ENCODE measurements at places on chromosomes 12 and 14.

DNA sequence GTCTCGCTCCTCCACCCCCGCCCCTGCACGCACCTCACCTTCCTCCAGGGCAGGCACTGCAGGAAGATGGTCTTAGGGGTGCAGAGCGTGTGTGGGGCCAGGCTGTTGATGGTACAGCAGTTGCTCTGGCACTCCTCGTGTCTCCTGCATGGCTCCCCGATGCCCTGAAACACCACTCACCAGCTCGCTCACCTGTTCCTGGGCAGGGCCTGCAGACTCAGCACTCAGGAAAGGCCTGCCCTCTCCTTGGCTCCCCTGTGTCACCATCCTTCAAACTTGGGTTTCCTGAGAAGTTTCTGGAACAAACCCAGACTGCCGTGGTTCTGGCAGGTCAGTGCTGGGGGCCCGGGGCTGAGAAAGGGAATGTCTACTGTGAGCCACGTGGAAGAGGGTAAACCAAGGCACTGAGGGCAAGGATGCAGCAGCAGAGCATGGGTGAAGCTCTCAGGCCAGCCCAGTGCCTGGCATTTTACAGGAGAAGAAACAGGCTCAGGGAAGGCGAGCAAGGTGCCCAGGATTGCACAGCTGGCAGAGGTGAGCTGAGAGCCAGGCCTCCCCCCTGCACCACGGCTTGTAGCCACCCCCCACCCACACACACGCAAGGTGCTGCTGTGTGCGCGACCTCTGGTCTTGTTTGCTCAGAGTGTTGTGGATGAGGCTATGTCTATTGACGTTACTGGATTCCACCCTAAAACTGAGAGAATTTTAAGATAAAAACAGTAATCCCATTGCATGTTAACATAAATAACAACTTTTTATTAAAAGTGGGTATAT, 5.5 kb downstream of the LRCOL1 start:
- no peak for DNase-seq

GRCh38 chr14:105315211-105315721, 718 bp downstream of the PACS2 start:
- DNase-seq, result no peak

GRCh38 chr14:104746934-104747481, 5.9 kb upstream of the SIVA1 start:
- no peak for DNase-seq

DNA sequence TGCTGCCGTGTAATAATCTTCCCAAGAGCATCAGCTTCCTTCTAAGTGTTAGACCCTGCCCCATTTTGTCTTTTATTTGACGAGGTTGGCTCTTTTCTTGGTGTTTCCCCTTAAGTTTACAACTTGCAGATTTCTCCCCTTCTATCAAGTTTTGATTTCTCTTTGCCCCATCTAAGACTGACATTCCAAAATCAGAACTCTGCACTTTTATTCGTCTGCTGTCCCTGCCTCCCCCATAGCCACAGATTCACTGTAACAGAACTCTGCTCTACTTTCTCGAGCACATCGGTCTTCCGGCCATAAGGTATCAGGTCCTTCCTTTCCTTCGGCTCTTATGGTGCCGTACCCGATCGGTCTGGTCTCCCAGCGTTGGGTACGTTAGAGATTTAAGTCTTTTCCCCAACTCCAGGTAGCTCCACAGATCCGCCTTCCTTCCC, 563 bp downstream of the DCP1B start:
- DNase-seq, result no peak

DNA sequence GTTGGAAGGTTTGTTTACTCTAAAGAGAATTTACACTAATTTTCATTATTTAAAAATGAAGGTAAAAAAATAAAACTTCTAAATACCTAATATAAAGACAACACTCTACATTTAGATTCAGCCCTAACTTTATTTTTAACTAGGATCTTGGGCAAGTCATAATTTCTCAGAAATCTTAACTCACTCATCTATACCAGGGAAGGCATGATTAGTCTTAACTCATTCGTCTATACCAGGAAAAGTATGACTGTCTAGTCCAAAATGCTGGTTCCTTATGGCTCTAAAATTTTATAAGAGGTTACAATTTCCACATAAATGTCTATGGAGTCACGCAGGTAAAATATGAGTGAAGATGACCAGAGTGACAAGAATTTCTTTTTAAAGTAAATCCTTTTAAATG, 52.7 kb upstream of the POC1B start:
- no peak for DNase-seq

- DNase-seq, result no peak
Measured at GRCh38 chr14:101588990-101589389, 27.7 kb downstream of the DIO3 start.

DNA sequence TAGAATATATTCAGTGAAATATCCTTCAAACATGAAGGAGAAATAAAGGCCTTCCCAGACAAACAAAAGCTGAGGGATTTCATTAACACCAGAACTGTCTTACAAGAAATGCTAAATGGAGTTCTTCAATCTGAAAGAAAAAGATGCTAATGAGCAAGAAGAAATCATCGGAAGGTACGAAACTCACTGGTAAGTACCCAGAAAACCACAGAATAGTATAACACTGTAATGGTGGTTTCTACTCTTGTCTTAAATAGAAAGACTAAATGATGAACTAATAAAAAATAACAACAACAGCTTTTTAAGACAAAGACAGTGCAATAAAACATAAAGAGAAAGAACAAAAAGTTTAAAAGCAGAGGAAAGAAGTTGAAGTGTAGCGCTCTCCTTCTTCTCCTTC, 18.7 kb upstream of the RNF212B start:
- DNase-seq, result no peak

- peak; percentile 25 for DNase-seq
Measured at GRCh38 chr12:56593909-56594621, 36.1 kb downstream of the BAZ2A start.

- no peak for DNase-seq
Measured at GRCh38 chr12:57518920-57519795, 1.2 kb downstream of the DDIT3 start.

DNA sequence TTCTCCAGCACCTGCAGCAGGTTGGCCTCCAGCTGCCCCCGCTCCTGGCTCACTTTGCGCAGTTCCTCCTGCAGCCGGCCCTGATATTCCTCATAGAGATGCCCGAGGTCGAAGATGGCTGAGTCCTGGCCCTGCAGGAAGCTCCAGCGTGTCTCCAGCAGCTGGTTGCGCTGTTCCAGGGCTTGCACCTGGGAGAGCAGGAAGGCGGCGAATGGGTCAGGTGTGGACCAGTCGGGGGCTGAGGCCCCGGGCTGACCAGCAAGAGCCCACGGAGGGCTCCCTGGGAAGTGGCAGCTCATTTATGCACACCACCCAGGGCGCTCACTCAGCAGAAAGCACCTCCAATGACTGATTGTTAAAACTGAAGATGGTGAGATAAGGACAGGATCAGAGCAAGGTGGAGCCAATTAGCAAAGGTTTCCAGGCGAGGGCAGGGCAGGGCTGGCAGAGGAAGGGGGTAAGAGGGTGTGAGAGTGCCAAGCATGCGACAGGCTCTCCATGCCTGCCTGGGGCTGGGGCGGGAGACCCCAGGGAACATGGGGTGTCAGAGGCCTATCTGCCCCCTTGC, 6.3 kb downstream of the KRT80 start:
- DNase-seq, result no peak

GRCh38 chr12:14880890-14881453, 4.7 kb downstream of the MGP start:
- DNase-seq, result no peak

DNA sequence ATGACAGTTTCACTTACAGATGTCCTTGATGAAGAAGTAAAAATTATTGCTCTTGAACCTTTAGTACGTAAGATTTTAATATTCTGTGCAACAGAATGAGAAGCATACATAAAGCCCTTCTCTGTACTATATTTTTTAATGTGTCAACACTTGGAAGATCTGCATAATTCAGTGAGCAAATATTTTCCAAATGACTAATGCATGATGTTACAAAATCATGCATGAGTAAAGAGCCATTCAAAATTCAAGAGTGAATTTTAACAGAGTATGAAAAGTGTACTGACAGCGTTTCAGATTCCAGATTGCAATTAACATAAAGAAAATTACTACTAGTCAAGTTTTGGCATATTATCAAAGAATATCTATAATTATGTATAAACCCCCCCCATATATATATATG, 101.4 kb upstream of the BBS10 start:
- DNase-seq, result no peak

GRCh38 chr14:70707138-70708038, 65.7 kb downstream of the TTC9 start:
- DNase-seq, result no peak

DNA sequence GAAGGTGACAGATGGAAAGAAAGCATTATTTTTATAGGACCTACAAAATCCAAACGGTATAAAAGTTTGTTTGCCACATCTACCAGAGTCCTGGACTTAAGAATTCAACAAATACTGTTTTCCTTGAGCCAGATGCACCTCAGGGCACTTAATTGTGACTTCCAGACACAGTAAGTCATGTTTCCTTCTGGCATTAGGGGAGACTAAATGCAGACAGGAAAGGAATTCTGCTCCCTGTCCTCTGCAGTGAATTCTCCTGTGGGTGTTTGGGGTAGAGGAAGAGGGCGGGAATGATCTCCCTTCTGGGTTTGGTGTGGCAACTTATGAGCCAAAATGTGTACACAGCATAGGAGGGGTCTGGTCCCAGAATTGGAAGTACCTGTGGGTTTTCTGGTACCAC, 93.9 kb upstream of the ZDHHC17 start:
- DNase-seq, result no peak

DNA sequence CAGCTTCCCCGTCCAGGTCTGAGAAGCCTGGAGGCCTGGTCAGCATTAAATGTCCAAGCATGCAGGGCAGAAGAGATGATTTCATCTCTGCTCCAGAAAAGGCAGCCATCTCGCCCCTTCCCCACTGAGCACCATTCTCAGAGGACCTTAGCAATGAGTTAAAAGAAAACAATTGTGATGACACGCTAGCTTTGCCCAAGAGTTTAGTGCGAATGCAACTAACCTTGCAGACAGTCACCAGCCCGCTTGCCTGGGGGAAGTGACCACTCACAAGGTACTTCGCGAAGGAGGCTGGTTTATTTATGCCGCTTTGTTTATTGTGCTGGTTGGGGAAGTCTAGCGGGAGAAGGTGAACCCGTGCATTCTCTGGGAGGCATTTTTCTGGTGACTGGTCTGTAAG, 170.7 kb downstream of the RBM19 start:
- no peak for DNase-seq

DNA sequence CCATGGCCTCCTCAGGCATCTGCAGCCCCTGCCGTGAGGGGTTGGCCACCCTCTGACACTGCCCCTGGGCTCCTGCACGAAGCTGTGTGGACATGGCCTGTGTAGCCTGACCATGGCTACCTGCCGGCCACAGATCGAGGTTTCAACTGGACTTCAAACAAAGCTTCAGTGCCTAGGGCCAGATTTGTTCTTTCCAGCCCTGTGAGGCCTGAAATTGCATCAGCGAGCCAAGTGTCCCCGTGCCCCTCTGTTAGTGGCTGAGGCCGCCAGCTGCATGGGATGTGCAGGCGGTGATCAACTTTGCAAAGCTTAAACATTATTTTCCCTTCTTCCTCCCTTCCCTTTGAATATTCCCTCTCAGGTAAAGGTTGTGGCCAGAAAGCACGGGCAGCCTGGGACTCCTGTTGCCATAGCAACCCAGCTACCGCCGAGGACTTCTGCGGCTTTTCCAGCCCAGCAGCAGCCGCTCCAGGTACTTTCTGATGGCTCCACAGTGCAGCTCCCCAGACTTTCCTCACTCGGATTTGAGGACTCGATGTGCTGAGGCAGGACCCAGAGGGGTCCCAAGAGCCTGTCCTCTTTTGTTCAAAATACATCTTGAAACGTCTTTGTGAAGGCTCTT, 35.8 kb downstream of the DDX51 start:
- no peak for DNase-seq

DNA sequence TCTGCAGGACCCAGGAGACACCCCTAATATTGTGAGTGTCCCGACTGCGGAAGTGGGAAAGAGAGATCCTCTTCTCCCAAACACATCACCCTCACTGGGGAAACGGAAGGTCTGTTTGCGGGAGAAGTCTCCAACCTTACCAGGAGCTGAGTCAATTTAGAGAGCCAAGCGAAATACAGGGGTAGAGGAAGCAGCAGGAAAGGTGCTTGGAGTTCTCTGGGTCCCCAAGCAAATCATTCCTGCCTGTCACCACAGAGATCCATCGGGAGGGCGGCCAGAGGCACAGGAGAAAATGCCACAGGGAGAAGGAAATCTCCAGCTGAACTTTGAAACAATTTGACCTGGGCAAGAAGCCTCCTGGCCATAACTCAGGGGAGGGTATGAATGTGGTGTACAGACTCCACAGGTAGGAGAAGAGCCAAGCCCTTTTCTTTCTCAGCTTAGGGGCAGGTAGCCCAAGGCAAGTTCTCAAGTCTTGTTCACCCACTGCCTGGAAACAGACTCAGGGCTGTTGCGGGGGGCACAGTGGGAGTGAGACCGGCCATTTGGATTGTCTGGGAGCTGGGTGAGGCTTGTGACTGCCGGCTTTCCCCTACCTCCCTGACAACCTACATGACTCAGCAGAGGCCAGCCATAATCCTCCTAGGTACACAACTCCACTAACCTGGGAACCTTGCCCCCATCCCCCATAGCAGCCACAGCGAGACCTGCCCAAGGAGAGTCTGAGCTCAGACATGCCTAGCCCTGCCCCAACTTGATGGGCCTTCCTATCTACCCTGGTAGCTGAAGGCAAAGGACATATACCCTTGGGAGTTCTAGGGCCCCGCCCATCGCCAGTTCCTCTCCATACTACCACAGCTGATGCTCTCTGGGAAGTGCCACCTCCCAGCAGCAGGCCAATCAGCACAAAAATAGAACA, 211.9 kb upstream of the ARHGAP5 start:
- DNase-seq, result no peak

DNA sequence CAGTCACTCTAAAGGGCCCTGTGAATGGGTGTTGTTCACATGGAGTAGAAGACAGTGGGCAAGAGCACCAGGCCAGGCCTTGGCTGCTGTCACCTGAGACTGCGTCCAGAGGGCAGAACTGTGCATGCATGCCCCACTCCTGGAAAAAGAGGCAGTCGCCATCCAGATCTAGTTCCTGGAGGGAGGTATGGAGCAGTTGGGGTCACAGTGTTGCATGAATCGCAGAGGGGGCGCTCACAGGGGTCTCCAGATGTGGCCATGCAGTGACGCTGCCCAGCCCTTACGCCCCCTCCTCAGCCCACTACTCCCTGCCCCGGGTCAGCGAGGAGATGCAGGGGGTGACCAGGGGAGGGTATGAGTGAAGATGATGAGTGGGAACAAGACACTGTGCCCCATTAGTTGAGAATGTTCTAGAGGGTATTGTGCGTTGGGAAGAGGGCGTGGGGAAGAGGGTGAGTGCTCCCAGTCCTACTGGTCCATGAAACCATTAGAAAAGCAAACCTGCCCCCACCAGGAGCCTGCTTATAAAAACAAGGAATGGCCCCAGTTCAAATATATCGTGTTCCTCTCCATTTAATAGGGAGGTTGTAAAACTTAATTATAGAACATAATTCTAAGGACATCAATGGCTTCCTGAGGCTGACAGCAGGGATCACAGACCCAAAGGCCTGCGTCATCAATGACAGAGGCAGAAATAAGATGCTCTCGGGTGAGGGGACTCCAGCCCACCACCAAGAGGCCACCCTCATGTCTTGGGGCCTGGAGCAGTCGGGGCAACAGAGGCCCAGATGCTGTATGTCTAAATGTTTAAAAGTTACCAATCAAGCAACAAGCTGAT, 32.2 kb upstream of the BCL7A start:
- DNase-seq, result no peak
